ENCODE measurements at places on chromosomes 7 and 10.
A peak's percentile ranks its signal among the peaks of the same experiment; 100 is the strongest.

- DNase-seq: no peak
Measured at GRCh38 chr10:25627606-25628005, 306.4 kb upstream of the MYO3A start.

DNA sequence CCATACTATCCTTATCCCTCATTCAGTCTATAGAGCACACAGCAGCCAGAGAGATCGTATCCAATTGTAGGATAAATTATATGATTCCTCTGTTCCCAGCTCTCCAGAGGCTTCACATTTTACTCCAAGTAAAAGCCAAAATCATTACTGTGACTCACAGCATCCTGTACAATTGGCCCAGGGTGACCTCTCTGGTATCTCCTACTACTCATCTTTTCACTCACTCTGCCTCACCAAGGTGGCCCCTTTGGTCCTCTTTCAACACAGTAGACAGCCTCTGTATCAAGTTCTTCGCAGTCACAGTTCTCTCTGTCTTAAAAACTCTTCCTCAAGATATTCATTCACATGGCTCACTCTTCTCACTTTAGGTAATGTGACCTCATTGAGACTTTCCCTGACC is 72.6 kb upstream of the LSM8 start:
- no peak for DNase-seq

- no peak for DNase-seq
Measured at GRCh38 chr10:127698886-127699285, 38.1 kb upstream of the FOXI2 start.

DNA sequence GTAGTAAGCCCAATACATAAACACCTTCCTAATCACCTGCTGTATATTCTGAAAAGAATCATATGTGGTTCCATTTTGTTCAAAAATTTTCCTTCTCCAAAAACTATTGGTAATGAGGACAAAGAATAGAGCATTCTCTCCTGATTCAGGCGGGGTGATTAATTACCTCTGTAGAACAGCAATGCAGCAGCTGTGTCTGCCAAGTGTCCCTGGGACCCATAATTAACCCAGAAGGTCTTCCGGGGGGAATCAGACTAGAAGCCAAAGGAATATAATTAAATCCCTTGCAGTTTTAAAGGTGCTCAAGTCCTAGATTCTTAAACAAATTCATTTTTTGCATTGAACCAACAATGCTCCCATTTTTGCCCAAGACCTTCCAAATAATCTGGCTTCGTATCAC is 60.3 kb upstream of the ABLIM1 start:
- no peak for DNase-seq

GRCh38 chr10:88270871-88271713 is 312.0 kb downstream of the RNLS start:
- DNase-seq: peak; percentile 53

DNA sequence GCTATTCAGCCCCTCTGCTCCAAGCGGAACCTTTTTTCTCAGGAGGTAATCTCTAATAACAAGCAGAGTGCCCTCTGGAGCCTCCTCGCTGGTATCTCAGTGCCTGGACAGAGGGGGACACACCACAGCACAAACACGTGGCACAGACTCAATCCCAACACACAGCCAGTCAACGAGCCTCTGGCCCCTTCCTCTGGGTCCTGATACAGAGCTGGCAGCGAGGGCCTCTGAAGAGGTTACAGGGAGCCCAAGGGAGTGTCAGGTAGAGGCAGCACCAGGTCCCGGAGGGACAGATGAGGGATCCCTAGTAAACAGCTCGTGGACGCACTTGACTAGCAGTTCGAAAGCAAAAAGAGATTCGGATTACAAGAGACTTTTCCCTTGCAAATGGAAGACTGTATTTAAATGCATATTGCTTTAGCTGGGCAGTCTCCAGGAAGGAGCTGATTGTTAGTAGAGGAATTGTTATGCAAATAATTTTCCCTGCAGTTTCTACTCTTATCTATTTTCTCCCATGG is 14.1 kb downstream of the CXCL12 start:
- no peak for DNase-seq

DNA sequence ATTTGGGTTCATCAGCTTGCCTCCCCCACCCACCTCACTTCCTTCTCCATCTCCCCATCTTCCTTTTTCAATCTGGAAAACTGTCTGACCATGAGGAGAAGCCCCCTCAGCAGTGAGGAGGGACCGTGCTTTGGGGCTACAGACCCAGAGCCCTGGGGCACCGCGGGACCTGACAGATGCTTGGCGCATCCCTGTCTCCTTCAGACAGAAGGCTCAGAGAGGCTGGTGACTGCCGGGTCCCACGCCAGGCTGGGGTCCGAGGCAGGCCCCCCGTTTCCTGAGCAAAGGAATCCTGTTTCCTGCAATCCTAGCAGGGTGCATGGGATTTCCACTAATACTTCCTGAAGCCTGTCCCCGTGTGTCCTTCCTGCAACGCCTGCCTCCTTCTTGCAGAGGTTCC is 147.0 kb downstream of the FANK1 start:
- DNase-seq: no peak

DNA sequence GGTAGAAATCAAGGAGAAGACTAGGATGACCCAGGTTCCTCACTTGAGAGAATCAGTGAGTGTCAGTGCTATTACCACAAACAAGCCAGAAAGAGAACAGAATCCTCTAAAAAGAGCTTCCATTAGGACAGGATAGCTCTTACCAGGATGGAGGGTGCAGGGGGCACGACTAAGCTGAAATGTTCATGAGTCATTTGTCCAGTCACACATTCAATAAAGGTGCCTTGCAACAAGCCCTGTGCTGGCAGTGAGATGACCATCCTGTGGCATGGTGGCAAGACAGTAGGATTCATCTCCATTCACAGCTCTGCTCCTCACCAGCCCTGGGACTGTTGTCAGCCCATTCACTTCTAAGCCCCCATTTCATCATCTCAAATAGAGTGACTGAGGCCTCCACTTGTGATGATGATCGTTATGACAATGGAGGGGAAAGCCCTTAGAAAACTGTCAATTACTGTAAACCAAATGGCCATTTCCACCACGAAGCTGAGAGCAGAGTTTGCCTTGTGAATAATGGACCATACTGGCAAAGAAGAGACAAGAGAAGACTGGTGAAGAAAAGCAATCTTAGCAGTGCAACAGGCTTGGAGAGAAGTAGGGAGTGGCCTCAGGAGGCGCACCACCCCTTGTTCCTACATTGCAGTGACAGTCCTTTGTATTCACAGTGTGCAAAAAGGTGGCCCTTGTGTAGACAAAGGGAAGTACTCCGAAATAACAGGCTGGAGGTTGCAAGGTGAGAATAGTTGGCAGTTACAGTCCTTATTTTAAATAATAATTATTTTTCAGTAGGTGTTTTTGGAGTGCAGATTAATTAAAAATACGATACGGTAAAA is 9.0 kb upstream of the WIPF3 start:
- DNase-seq: no peak

GRCh38 chr7:25911738-25912607 is 240.0 kb upstream of the NFE2L3 start:
- no peak for DNase-seq

DNA sequence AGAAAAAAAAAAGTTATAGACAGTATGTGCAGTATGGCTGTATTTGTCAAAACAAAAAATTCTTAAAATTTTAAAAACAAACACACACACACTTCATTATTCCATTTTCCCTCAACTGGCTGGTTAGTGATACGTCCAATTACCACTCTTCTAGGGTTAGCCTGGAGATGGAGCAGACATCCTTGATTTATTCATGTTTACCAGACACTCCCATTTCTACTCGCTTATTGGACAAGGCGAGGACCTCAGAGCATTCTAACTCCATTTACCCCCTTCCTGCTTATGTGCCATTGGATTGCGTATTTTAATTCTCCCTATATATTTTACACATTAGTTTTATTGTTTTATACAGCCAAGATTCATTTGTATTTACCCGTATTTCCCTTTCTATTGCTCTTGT is 8.5 kb upstream of the CDH23 start:
- DNase-seq: no peak

DNA sequence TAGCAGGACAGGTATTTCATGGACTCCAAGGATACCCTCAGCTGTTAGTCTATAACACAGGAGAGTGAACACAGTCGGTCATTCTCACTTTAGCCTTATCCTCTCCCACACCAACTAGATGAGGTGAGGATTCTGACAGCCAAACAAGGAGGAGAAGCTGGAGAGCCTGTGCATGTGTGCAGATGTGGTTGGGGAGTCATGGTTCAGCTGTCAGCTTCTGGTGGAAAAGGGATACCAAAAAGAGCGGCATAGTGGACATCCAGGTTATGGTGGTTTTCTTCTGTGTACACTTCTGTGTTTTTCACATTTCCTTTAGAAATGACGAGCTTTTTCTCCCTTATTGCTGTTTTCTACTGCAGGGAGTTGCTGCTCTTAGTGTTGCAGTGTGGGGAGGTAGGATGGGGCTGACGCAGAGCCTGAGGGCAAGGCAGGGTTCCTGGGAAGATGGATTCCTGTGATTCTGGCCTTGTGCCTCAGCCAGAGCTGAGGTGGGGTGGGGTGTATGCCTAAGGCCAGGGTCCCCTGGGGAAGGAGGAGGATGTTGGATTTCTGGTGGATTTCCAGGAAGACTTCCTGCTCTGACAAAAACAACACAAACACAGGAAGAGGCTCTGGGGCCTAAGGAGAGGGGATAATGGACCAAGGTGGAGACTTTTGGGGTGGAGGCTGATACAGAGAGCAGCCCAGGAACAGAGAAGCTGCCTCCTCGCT is 26.6 kb downstream of the PLAU start:
- no peak for DNase-seq

GRCh38 chr7:91717681-91718470 is 162.6 kb downstream of the MTERF1 start:
- DNase-seq: no peak

DNA sequence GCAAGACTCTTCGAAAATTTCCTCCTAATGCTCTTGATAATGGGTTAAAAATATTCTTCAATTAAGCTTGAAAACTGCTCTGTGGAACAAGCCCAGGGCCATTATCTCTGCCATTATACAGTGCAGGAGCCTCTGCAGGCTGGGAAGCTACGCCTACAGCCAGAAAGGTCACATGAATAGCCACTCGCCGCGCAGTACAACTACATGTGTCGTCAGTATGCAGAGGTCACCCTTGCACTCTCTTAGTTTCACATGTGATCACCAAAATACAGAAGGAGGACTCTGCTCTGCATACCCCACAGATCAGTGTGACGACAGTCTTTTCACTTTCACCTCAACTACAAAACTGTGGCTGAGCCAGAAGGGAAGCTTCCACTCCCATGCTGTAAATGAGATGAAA is 141.8 kb upstream of the C1QL3 start:
- no peak for DNase-seq

DNA sequence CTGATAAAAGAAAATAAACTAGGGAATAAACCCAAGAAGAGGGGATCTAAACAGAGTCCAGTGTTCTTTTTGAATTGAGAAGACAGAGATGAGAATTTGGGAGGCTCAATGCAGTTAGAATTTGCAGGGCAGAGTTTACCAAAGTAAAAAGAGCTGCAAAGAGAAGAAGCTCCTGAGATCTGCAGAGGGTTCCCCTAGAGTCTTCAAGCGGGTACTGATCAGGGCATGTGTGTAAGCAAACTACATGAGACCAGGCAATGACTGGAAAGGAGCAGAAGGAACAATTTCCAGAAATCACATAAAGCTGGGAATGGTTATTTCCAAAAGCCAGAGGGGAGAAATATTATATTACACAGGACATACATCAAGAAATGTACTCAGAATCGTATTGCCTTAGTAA is 58.1 kb upstream of the TES start:
- no peak for DNase-seq

DNA sequence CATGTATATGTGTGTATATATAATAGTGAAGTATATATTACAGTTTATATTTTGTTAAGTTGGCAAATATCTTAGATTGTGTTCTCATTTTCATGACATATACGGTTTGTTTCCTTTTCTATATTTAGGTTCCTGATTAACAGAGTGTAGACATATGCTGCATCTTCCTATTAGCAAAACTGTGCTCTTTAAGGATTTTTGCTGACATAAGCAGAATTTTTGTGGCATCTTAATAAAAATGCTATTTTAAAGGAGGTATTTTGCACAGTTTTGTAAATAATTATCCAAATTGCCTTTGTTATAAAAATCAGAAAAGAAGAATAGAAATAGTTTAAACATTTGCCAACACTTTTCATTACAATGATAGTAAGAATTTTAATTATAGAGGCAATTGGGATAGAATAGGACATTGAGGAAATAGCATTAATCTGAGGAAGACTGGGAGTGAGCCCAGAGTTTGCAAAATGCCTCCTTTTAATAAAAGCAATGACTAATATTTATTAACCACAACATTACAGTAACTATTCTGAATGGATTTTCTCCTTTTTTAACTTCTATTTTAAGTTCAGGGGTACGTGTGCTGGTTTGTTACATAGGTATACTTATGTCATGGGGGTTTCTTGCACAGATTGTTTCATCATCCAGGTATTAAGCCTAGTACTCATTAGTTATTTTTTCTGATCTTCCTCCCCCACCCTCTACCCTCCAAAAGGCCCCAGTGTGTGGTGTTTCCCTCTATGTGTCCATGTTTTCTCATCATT is 38.2 kb downstream of the KCND2 start:
- DNase-seq: no peak

GRCh38 chr7:88337572-88337971 is 30.9 kb upstream of the STEAP4 start:
- DNase-seq: peak; percentile 61

GRCh38 chr10:52853704-52854103 is 81.1 kb upstream of the MBL2 start:
- no peak for DNase-seq

- DNase-seq: no peak
Measured at GRCh38 chr7:44539669-44540506, 1.2 kb downstream of the NPC1L1 start.

DNA sequence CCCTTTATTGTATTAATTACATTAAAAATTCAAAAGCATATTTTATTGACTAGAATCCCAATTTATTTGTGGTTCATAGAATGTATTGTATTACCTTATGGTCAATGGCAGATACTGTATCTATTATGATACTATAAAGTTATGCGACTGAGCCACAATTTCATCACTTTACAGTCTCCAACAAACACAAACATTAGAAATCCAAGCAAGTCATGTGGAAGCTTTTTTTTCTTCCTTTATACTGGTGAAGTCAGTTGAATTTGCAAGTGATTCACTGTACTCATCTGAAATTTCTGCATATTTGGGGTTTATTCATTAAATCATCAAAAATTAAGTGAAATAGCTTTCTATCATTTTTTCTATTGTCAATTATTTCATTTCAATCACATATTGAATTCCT is 54.3 kb downstream of the BMPER start:
- DNase-seq: peak; percentile 59

GRCh38 chr7:92464515-92464914 is 13.2 kb downstream of the ERVW-1 start:
- no peak for DNase-seq

- peak; percentile 89 for DNase-seq
Measured at GRCh38 chr10:68074775-68075549, at the start of gene HERC4. HERC4 (minus strand) TSS chr10:68075283; CDS start chr10:68073108, 2,175 bp downstream.

GRCh38 chr10:126049759-126050700 is 153.7 kb downstream of the FANK1 start:
- peak; percentile 67 for DNase-seq

- no peak for DNase-seq
Measured at GRCh38 chr7:90216080-90216674, 4.6 kb downstream of the STEAP2 start.
